ENCODE measurements at places on chromosomes 6 and 20. TPM values are rescaled to one million over a fixed set of nuclear protein-coding genes. Genes with fewer than 3 reads are reported as not detected.

ISM1 gene
- total RNA-seq, result 3.4 TPM

RSPH3 gene
- total RNA-seq, result 10.5 TPM

BHLHE23 gene
- not detected for total RNA-seq

CCDC167 gene
- total RNA-seq, result 21.2 TPM

EFCAB8 gene
- 0.64 TPM for total RNA-seq

PTK7 gene
- 9.4 TPM for total RNA-seq

TBXT gene
- not detected for total RNA-seq

PMEPA1 gene
- total RNA-seq, result 31.7 TPM

MYMX gene
- total RNA-seq, result 0.71 TPM

C2 gene
- total RNA-seq, result 10.9 TPM

SLC4A11 gene
- total RNA-seq, result not detected

RIPPLY2 gene
- not detected for total RNA-seq

SRMS gene
- not detected for total RNA-seq

LTA gene
- total RNA-seq, result not detected

SLC17A1 gene
- total RNA-seq, result not detected

TDRD6 gene
- 0.86 TPM for total RNA-seq

UNC5CL gene
- 0.85 TPM for total RNA-seq

MARCKS gene
- 26.5 TPM for total RNA-seq

RNF182 gene
- not detected for total RNA-seq

ABHD16B gene
- not detected for total RNA-seq

CRISP3 gene
- not detected for total RNA-seq

GPSM3 gene
- 9.2 TPM for total RNA-seq

GSTA3 gene
- not detected for total RNA-seq

HCRTR2 gene
- total RNA-seq, result not detected

LHFPL5 gene
- total RNA-seq, result not detected

KCNK15 gene
- 1.3 TPM for total RNA-seq

CENPW gene
- 0.66 TPM for total RNA-seq

GPR63 gene
- total RNA-seq, result 0.54 TPM
